Stomach (tissue), 19 donors: ENCODE measurements at places on chromosomes 2 and 18.

DNA sequence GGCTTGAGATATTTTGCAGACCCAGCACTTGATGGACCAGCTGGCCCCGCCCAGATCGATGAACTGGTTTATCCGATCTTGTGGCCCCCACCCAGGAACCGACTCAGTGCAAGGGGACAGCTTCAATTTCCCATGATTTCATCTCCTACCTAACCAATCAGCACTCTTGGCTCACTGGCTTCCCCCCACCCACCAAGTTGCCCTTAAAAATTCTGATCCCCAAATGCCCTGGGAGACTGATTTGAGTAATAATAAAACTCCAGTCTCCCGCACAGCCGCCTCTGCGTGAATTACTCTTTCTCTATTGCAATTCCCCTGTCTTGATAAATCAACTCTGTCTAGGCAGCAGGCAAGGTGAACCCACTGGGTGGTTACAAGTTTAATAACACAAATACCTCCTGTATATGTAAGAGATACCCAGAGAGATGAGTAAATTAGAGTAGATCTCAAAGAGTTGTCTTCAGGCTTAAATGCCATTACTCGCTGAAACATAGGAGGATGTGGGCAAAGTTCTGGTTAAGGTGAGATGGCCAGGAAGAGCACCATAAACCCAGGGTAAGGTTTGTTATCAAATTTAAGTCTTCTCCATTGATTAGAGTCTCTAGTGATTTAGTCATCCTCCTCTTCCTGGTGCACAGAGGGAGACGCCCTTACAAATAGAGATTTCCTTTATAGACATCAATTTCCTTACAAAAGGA lies 222.8 kb downstream of the ARL4C start:
- DNase-seq: no peak

DNA sequence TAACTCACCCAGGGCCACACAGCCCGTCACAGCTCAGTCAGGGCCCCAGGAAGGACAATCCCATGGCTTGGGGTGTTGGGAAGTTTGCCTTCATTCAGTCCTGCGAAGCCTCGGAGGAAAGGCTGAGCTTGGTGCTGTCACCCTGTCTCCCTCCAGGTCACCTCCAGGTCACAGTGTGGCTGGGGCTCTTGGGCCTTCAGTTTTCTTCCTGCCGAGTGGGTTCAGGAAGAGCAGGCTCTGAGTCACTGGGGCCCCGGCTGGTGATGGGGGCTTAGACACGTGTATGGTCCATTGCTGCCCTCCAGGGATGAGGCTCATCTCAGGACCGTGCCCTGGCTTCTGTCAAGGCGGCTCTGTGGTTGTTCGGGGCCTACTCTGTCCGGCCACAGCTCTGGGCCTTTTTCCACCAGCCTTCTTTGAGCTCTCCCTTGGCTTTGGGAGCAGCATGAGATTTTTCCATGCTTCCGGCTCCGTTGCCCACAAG lies 118.6 kb downstream of the INHBB start:
- DNase-seq: no peak

- no peak for DNase-seq
Observed at GRCh38 chr2:133843091-133843490, 274.8 kb upstream of the NCKAP5 start.

DNA sequence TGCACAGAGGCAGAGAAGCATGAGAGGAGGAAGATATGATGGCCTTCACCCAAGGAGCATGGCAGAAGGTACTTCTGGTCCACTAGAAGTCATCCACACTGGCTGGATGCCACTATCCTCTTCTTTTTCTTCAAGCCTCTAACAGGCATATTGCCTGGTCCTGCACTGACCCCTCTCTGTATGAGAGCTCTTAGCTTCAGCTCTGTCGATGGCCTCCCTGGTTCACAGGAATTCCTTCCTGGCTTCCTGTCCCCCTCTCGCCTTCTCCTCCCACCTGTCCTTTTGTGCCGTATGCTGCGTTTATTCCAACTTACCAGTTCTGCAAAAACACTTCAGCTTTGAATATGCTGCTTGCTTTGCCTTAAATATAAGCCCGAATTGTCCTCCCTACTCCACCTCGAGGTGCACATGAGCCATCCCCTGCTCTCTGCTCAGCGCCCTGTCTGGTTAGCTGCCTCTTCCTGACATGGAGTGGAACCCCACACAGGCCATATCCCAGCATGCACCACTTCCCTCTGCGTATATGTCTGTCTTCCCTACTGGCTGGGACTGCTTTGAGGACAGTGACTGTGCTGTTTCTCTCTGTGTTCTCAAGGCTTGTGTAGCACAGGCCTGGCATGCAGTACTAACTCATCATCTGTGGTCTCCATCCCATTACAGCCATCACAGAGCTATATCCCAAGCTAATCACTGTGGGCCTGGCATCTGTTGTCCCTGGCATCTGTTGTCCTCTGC lies 474.9 kb downstream of the EIPR1 start:
- no peak for DNase-seq

DNA sequence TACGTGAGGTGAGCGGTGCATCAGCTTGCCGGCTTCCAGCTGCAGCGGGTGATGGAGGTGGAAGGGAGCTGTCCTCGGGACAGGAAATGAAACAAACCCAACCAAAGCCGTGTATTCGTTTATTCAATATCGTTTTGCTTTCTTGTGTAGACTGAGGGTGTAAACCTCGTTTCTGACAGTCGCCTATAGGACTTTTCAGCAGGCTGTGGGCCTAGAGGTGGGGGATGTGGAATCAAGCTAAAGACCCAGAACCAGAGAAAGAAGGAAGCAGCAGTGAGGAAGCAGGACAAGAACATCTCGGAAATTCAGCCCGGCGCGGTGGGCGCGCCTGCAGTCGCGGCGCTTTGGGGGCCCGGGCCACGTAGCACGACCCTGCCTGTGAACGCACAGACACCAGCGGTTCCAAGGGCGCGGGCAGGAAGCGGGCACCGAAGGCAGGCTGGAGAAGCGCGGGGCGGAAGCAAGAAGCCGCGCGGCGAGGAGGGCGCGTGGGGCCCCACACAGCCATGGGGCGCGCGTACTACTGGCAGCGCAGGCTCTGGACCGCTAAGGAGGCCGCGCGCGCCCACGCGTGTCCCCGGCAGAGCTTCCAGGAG lies 755 bp upstream of the ATP9B start:
- no peak for DNase-seq

- no peak for DNase-seq
Observed at GRCh38 chr2:135299658-135300244, 231.3 kb downstream of the ZRANB3 start.

DNA sequence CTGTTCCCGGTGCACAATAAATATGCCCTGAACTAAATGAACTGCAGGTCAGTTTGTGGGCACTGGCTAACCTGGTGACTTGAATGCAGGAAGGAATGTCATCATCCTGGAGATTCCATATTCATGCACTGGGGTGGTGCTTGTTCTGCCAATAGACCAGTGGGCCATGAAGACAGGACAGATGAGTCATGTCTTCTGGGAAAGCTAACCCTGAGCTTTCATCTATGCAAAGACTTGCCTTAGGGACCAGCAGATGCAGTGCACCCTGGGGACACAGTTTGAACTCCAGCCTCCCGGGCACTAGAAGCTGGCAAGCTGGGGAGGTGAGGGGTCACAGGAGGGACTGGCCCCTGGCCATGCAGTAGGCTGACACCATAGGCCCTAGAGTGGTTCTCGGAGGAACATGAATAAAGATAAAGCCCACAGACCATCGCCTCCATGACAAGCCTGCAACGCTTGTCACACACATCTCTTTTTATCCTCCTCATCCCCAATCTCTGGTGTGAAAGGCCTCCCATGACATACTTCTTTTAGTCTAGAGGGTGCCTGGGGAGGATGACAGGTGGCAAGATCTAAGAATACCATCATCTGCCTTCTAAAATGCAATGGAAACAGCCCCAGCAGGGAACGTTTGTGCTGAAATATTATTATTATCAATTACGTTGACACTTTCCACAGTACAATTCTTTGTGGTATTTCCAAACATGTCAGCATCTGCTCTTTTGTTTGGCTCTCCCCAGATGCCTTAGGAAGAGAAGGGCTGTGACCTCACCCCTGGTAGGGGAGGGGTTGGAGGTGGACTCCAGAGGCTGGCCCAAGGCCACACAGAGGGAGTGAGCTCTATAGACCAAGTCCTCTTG lies 267.4 kb upstream of the RAB6C start:
- no peak for DNase-seq

DNA sequence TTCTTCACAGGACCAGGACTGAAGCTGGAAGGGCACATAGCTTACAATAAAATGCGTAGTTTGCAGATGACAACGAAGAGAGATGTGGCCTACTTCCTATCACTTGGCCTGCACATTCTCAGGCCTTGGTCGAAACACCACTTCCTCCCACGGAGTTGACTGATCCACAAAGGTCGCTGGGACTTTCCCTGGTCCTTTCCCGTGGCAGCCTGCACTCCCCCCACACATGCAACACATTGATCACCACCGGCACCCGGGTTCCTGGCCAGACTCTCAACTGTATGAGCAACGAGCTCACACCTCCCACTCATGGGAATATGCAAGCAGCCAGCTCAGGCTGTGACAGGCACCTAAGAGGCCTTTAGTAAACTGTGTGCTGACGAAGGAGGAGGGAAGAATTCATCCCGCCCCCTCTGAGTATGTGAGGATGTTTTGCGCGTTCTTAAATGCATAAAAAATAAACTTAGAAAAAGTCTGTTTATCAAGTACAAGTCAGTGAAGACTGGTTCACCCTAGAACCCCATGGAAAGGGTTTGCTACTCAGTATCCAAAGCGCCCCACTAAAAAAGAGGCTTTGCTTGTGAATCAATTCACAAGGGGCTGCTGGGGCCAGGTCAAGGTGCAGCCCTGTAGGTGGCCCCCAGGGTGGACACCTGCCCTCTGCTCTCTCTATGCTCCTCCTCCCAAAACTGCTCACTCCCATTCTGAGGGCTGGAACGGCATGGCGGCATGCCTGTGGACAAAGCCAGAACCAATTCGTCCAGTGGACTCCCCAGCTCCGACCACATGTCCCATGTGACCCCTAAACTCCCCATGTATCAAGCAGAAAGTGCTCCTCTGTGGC lies 154.3 kb downstream of the EIPR1 start:
- peak; percentile 39 for DNase-seq

GRCh38 chr18:63109022-63109421 lies 210.5 kb downstream of the BCL2 start:
- no peak for DNase-seq

GRCh38 chr2:222756951-222757650 lies 85.6 kb downstream of the MOGAT1 start:
- no peak for DNase-seq

DNA sequence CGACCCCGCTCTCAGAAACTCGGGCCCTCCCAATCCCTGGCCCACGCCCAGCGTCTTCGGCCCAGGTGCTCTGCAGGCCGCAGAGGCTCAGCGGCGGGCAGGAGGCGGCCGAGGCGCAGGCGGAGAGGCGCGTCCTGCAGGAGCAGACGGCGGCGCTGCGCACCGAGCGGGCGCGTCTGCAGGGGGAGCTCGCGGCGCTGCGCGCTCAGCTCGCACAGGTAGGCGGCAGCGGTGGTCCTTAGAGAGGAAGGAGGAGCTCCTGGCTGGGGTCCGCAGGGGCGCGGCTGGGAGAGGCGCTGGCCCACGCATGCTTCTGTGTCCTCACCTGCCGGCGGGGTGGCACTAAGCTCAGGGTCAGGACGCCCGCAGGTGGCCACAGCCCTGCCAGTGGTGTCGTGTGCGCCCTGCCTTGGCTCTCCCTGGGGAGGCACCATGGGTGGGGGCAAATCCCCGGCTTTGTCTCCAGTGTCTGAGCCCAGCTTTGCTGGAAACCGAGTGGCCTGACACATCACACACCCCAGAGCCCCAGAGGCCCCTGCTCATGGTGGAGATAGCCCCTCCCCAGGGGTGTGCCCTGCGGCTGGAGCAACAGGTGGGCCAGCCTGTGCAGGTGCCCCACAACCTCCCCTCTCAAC lies 14.9 kb upstream of the SNED1 start:
- peak; percentile 50 for DNase-seq

GRCh38 chr2:238285653-238286082 lies 2.7 kb downstream of the PER2 start:
- peak; percentile 91 for DNase-seq

- DNase-seq: no peak
Observed at GRCh38 chr18:75531212-75531850, 103.8 kb upstream of the SMIM21 start.

GRCh38 chr2:241067501-241068135 lies 34.5 kb downstream of the MTERF4 start:
- no peak for DNase-seq

GRCh38 chr2:242075696-242076095 lies 206.2 kb downstream of the RTP5 start:
- peak; percentile 63 for DNase-seq

DNA sequence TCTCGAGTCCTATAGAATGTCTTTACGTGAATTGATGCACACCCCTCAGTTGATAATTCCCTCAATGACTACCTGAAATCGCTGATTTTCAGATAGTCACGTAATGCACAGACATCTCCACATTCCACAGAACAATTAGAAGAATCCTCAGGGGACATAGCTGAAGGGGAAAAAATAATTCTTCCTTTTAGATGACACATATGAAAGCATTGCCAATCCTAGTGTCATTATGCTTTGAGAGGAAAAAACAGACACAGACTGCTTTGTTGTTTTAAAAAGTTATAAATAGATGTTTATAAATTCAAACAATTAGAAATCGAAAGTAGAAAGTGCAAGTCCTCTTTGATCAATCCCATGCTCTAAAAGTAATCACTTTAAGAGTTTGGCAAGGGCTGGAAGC lies 100.6 kb upstream of the FN1 start:
- no peak for DNase-seq

DNA sequence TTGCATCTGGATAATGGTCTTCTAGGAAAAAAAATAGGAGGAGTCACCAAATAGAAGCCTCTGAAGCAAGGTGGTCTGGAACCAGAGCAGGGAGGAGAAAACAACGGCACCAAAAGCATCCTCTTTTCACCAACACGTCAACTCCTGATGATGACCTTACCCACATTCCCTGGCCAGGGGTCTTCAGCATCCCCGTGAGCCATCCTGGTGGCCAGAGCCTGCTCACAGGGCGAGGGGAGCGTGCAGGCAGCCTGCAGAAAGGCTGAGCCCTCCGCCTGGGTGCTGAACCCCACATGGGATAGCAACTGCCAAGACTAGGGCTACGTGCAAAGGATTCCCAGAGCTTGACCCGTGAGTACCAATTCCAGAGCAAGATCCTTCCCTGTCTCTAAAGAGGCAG lies 191.0 kb downstream of the NDUFA10 start:
- DNase-seq: no peak

- DNase-seq: no peak
Observed at GRCh38 chr2:132669908-132670495, at the start of gene LYPD1. LYPD1 (minus strand) TSS chr2:132670205; CDS start chr2:132669932, 273 bp downstream.

GRCh38 chr18:12236934-12237832 lies 17.0 kb upstream of the CIDEA start:
- peak; percentile 89 for DNase-seq

DNA sequence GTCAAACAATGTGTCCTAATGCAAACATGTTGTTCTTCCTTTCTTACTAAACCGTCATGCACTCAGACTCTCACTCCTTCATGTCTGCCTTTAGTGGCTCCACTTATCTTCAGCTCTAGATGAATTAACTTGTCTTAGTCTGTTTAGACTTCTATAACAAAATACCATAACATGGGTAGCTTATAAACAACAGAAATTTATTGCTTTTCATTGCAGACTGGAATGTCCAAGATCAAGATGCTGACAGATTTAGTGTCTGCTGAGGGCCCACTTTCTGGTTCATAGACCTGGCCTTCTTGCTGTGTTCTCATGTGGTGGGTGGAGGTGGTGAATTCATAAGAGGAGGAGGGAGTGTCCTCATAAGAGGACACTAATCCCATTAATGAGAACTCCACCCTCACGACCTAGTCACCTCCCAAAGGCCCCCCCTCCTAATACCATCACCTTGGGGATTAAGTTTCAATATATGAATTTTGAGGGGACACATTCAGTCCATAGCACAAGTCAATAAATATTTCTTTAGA lies 32.3 kb downstream of the RALBP1 start:
- DNase-seq: no peak
